Occipital lobe (tissue), 3 donors: ENCODE measurements at places on chromosomes 5 and 9.

GRCh38 chr5:11719888-11720481, 184.3 kb downstream of the CTNND2 start:
- peak; percentile 12 for DNase-seq

DNA sequence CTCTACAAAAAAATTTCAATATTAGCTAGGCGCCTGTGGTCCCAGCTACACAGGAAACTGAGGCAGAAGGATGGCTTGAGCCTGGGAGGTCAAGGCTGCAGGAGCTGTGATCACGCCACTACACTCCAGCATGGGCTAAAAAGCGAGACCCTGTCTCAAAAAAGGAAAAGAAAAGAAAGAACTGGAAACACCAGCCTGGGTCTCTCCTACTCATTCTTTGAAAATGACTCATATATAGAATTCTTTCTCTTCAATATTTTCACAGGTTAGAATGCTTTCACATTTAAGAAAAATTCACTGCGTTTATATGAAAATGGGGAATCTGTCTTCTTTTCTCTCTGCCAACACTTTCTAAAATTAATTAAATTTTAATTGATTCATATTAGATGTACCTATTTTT, 115.6 kb downstream of the TRPM6 start:
- no peak for DNase-seq

- no peak for DNase-seq
These were observed 100.3 kb upstream of the ELAVL2 start for GRCh38 chr9:23926368-23926767.

DNA sequence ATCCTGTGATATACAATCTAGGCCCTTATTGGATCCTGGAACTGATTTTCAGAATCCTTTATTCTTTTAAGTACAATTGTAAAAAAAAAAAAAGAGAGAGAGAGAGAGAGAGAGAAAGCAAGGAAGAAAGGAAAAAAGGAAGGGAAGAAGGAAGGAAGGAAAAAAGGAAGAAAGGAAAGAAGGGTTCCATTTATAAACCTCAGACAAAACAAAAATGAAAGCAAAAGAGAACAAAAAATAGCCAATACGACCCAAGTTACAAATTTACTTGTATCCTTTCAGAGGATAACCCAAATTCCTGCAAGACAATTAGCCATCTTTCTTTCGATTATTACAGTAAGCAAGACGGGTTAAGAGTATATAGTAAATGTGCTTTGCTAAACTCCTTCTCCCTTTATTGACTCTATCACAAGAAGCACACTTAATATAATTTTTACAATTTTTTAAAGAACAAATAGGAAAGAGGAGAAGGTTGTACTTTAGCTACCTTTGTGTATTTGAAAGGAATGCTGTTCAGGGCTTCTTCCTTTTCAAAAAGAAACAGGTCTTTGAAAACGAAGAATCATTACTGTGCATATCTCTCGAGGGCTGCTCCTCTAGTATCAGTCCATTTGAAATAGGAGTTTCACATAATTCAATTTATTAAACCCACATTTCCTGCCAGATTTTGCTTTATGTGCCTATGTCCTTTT, 543.3 kb downstream of the RAB3C start:
- no peak for DNase-seq

GRCh38 chr5:149824120-149824519, 94.0 kb downstream of the PPARGC1B start:
- DNase-seq: no peak

GRCh38 chr9:107504585-107505455, 15.3 kb upstream of the KLF4 start:
- no peak for DNase-seq

DNA sequence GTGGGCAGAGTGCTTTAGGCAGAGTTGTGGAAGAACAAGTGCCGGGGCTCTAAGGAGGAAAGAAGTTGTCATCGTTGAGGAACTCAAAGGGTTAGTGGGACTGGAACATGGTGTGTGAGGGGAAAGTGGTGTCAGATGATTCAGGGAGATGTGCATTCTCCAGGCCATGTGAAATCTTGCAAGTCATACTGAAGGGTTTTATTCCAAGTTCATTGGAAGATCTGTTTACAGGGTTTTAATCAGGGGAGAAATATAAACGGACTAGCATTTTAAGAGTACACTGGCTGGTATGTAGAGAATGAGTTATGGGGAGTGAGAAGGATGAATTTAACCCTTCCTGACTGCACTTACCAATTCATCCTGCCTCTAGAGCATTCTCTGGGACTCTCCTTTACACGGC, 49.3 kb downstream of the NR2F1 start:
- DNase-seq: no peak

GRCh38 chr5:132753135-132753987, 6.1 kb downstream of the CCNI2 start:
- DNase-seq: peak; percentile 56

GRCh38 chr5:101393795-101394450, 490.8 kb upstream of the ST8SIA4 start:
- DNase-seq: no peak

DNA sequence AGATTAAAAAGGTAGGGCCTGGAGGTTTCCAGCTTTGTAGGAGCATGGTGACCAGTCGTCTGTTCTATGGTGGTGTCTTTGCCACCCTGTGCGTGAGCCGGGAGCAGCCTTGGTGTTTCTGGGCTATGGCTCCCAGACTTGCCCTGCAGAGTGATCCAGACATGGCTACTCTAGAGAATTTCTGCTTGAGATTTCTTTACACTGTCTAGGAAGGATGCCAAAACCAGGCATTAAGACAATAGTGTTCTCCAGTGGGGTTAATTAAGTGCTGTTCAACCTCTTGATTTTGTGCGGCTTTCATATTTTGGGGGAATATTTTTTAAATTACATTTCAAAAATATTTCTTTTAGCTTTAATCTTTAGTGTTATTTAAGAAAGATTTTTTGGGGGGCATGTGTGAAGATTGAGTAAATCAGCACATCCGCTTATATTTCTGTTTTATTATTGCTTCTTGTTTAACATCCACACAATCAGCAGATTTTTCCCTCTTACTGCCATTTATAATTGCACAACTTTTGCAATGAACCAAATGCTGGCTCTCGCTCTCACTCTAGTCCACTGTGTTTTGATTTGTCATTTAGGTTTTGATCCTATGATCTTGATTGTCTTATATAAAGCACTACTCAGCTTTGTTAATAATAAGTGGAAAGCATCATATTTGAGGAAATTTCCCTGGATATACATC, 110.5 kb downstream of the RASGRF2 start:
- no peak for DNase-seq

DNA sequence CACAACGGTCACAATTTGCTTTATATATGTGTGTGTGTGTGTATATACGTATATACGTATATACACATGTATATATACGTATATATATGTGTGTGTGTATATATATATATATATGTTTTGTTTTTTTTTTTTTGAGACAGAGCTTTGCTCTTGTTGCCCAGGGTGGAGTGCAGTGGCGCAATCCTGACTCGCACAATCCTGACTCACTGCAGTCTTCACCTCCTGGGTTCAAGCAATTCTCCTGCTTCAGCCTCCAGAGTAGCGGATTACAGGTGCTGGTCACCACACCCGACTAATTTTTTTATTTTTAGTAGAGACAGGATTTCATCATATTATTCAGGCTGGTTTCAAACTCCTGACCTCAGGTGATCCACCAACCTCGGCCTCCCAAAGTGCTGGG, 3.1 kb downstream of the RNF38 start:
- DNase-seq: no peak

DNA sequence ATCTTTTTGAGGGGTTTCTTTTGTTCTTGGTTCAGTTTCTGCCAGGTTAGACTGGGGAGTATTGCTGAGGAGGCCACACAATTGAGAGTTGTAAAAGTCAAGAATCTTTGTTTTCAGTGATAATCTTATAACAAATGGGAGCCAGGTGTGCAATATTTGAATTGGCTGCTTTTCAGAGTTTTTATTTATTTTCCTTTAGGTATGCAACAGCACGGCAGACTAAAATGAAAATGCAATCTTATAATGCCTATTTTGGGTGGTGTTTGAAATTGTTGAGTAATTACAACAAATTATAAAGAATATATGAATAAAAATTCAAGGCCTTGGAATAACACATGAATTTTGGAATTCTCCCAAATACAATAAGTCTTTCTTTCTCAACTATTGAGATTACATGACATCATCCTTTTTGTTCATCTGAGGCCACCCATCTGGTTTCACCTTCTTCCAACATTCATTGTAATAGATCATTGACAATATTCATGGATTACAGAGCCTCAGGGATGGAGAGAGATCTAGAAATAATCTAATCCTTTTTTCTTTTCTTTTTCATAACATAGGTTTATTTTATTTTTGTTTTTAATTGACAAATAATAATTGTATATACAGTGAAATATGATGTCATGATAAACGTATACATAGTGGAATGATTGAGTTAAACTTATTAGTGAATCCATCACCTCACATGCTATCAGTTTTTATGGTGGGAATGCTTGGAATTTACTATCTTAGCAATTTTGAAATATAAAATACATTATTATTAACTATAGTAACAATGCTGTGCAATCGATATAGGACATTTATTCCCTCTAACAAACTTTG, 1061.0 kb downstream of the NR2F1-AS1 start:
- no peak for DNase-seq

- DNase-seq: no peak
These were observed 3.0 kb downstream of the S100Z start for GRCh38 chr5:76852772-76853171.

DNA sequence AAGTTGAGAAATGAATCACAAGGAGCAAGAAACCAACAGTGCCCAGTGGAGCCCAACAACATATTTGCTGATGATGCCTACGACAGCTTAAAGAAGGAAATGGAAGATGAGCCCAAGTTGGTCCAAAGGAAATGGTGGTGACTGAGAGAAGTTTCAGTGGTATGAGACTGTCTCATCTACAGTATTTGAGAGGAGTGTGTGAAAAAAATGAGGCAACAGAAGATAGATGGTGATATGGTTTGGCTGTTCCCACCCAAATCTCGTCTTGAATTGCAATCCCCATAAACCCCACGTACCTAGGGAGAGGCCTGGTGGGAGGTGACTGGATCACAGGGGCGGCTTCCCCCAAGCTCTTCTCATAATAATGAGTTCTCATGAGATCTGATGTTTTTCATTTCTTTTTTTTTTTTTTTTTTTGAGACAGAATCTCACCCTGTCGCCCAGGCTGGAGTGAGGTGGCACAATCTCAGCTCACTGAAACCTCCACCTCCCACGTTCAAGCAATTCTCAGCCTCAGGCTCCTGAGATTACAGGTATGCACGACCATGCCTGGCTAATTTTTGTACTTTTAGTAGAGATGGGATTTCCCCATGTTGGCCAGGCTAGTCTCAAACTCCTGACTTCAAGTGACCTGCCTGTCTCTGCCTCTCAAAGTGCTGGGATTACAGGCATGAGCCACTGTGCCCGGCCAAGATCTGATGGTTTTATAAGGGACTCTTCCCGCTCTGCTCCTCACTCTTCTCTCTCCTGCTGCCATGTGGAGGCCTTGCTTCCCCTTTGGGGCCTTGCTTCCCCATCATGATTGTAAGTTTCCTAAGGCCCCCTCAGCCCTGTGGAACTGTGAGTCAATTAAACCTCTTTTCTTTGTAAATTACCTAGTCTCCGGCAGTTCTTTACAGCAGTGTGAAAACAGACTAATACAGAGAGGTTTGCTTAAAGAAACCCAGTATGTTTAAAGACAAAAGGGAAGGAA, 30.2 kb downstream of the EFCAB9 start:
- DNase-seq: no peak

- no peak for DNase-seq
These were observed 24.7 kb downstream of the ARL15 start for GRCh38 chr5:54285686-54286085.

DNA sequence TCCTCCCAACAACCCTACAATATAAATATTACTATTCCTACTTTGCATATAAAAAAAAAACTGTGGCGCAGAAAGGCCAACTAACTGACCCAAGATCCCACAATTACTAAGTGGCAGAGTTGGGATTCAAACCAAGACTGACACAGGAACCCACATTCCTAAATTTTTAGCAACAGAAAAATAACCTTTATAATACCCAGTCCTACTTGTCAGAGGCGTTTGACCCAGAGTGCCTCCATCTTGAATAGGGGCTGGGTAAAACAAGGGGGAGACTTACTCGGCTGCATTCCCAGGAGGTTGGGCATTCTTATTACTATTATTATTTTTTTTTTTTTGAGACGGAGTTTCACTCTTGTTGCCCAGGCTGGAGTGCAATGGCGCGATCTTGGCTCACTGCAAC, 2.0 kb upstream of the SLC30A5 start:
- no peak for DNase-seq

GRCh38 chr9:85943757-85944430, 2.9 kb downstream of the NAA35 start:
- DNase-seq: no peak

GRCh38 chr5:169686137-169686536, 49.1 kb downstream of the DOCK2 start:
- DNase-seq: no peak

- no peak for DNase-seq
These were observed 9.9 kb upstream of the PTGER4 start for GRCh38 chr5:40669606-40670390.

DNA sequence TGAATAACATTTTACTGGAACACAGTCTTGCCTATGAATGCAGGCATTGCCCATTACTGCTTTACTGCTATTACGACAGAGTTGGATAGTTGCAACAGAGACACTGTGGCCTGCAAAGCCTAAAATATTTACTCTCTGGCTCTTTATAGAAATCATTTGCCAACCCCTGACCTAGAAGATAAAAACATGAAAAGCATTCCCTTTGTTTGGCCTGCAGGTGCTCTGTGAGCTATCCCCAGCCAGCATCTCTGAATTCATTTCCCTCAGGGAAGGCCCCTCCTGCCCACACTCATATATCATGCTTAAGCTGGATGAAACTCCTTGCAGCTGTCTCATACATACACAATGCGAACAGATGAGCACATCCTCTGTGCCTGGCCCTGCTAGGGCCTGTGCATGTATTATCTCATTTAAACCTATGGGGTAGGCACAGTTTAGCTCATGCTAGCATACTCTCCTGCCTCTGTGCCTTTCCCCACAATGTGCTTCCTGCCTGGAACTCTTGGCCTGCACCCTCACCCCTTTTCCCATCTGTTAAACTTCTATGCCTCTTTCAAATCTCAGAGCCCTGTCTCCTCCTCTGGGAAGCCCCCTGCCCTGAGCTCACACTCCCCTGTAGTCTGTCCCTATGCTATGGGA, 193.1 kb downstream of the PAX5 start:
- no peak for DNase-seq

GRCh38 chr5:106510321-106510720, 1160.4 kb downstream of the EFNA5 start:
- no peak for DNase-seq

GRCh38 chr9:81855538-81855937, 72.7 kb upstream of the SPATA31D4 start:
- DNase-seq: no peak

DNA sequence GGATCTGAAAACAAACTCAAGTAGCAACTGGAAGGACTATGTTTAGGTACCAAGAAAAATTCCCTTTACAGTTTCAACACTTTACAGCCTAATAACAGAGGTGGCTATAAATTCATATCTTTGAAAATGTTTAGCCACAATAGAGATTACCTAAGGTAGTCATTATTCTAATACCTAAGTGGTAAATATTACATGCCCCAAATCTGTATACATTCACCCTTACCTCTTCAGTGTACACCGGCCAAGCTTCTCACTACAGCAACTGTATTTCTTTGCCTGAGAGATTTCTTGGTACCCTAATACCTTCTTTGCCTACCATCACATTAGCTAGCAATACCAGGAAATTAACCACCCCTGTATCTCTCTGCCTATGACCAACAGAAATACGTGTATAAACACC, 154.0 kb downstream of the RFX3 start:
- no peak for DNase-seq

- DNase-seq: no peak
These were observed 32.0 kb downstream of the STARD4 start for GRCh38 chr5:111480346-111480745.
